ENCODE measurements at places on chromosomes 5 and 9.

- no peak for DNase-seq
These were observed 451 bp downstream of the LPAR1 start for GRCh38 chr9:111037708-111038330.

DNA sequence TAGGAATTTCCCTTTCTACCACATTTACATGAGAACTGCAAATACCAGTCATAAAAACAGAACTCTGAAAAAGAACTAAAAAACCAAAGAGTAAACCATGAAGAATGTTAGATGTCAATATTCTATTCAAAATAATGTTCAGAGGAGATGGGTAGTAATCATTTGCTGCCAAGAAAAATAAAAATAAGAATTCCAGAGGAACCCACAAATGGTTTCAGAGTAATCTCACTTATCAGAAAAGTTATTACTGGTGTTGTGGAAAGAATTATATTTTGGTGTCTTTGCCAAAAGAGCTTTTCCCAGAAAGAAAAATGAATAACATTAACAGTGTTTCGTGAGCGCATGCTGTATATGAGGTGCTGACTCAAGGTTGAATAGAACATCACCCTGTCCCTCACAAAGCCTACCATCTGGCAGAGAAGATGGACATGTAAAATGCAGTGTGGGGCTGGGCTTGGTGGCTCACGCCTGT, 35.6 kb downstream of the GPR21 start:
- DNase-seq = no peak

DNA sequence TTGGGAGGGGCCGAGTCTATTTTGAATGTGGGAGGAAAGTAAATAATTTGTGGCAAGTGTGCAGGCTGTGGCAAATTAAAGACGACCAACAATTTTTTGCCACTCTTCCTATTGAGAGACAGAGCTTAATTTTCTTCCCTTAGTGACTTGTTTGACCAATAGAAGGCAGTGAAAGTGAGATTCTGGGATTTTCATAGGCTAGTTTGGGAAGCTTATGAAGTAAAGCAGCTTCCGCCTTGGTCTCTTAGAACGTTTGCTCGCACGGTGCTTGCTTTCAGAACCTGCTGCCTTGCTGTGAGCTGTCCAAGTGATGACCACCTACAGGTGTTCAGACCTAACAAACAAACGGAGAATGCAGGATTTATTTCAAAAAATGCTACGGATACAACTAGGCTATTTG, 6.7 kb upstream of the OR1N2 start:
- DNase-seq = no peak

DNA sequence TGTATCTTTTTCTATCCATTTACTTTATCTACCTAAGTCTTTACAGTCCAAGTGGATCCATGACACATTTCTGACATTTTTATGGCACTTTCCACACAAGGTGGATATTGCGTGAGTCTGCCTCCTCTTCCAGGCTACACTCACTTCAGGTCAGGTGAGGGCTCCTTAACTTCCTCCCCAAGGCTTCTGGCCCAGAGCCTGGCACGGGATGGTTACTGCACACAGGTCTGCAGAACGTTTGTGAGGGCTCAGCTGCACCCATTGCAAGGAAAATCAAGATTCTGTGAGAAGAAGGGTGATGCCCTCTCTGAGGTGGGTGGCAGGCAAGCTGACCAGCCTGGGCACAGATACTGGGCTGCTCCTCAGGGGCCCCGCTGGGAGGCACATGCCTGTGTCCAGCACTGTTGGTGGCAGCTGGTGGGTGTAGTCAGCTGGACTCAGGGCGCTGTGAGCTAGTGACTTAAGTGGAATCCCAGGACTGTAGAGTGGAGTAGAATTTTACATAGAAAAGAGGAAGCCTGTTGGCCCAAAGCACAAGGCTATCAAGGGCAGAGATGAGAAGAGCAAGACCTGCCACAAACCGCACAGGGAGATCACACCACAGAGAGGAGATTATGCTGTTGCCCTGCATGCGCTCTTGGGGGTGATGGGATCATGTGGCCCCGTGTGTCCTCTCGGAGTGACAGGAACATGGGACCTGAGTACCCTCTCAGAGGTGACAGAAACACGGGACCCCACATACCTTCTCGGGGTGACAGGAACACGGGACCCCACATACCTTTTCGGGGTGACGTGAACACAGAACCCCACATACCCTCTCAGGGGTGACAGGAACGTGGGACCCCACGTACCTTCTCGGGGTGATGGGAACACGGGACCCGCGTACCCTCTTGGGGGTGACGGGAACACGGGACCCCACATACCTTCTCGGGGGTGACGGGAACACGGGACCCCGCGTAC, 21.3 kb downstream of the AHRR start:
- DNase-seq = no peak

- DNase-seq = no peak
These were observed 139.3 kb downstream of the RAPGEF6 start for GRCh38 chr5:131495536-131496399.

GRCh38 chr5:40223884-40224402, 455.8 kb upstream of the PTGER4 start:
- DNase-seq = peak; percentile 65

DNA sequence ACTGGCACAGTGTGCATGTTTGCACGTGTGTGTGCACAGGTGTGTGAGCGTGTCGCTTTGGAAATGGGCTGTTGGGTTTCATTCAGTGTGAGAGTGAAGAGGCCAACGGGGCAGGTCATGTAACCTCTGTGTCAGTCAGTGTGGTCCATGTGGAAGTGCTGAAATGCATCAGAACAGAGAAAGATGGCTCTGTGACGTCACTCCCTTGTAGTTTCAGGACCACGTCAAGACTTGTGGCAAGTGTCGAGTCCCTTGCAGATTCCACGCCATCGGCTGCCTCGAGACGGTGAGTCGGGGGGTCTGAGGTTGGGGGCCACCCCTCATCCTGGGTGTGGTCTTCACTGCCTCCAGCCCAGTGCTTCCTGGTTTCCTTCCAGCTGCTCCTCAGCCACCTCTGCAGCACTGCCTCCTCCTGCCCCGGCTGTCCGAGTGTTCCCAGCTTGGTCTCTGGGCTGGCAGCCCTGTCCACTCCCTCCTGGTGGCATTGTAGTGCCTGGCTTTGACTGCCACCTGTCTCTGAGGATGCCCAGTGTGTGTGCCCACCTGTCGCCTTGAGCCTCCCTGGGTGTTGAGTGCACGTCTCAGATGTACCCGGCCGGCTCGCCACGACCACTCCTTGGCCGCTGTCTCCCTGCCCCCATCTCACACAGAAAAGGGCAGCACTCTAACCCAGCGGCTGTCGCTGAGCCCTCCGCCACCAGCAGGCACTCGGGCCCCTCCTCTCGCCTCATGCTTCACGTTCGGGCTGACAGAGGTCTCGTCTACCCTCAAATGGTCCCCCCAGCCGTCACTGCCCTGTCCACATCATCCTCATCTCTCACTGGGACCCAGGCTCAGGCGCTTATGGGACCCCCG, 28.0 kb downstream of the FBXW5 start:
- DNase-seq = no peak

- DNase-seq = no peak
These were observed 155.9 kb downstream of the TTLL11 start for GRCh38 chr9:121937240-121937639.

DNA sequence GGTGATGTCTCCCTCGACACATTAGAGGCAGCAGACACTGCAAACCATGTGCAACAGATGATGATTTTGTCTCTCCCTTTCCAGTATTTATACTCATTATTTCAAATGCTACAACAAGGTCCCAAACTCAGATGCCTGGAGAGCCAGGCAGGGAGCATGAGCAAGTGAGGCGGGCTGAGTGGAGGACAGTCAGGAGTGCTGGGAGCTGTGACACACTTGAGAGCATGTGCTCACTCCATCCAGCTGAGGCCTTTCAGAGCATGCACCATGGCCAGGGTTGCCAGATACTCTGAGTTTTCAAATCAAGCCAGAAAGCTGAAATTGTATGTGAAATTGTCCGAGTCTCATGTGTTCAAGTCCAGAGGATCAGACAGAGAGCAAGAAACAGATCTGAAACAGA, 55.8 kb upstream of the SLC2A8 start:
- DNase-seq = no peak

GRCh38 chr9:27150746-27151406, 41.9 kb downstream of the TEK start:
- no peak for DNase-seq

- no peak for DNase-seq
These were observed 32.0 kb upstream of the HSD17B3 start for GRCh38 chr9:96333958-96334357.

DNA sequence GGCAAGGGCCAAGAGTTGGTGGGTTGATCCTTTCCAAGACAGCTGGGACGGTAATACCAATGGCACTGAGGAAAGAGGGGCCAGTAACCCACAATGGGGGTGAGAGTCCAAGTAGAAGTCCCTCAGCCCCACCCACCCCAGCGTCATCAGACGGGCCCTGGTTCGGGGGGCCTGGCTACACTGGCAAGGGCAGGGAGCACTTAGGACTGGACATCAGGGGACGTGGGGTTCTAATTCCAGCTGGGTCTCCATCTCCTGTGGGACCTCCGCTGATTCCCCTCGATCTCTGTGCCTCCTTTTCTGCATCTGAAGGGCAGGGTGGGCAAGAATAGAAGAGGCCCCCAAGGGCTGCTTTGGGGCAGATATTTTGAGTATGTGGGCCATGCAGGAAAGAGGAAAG, 53.5 kb upstream of the FCN1 start:
- no peak for DNase-seq

- no peak for DNase-seq
These were observed 133.2 kb upstream of the PANK3 start for GRCh38 chr5:168712280-168712924.

DNA sequence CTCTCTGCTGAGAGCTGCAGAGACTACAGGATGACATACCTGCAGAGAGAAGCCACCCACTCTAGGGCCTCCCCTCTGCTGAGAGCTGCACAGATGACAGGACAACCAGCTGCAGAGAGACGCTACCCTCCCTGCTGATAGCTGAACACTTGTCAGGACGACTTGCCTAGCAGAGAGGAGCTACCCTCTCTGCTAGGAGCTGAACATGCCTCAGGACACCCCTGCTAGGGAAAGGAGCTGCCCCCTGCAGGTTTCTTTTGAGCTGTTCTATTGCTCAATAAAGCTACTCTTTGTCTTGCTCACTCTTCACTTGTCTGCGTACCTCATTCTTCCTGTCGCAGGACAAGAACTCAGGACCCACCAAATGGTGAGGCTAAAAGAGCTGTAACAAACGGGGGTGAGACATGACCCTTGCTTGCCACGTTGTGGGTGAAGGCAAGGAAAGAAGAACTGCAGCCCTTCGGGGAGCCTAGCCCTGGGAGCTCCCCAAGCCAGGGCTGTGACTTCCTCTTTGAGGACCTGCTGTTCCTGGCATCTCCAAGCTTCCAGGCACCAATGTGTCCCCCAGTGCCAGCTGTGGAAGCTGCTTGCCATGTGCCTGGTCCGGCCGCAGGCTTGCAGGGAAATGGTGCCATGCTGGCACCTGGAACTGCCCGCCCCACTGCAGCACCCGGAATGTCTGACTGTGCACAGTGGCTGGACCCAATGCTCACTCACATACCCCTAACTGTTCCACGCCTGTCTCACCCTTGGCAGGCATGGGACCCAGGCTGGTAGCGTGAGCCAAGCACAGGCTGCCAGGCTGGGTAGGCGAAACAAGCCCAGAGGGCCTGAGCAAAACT, 5.1 kb upstream of the TESK1 start:
- peak; percentile 20 for DNase-seq

- DNase-seq = no peak
These were observed 393.5 kb downstream of the BRINP1 start for GRCh38 chr9:118975736-118976135.

DNA sequence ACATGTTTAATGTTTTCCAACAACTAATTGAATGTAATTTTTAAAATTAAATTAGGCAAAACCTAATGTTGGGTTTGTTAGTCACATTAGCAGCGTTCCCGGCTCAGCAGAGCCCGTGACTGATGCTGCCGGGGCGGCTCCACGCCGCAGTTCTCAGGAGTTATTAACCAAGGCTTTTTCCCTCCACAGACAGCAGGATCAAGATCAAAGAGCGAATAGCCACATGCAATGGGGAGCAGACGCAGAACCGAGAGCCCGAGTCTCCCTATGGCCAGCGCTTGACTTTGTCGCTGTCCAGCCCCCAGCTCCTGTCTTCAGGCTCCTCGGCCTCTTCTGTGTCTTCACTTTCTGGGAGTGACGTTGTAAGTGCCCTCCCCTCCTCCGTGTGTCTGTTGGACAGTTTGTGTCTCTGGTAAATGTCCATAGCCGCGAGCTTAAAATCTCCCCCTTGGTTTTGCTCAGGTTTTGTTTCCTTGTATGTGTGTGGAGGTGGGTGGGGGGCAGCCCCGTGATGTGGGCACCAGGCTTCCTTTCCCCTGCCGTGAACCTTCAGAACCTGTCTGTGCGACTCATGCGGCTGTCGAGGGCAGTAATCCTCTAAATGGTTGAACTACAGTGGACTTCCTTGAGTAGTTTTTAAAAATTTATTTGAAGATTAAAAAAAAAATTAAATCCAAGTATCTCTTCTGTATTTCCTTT, 37.1 kb downstream of the TENT4A start:
- DNase-seq = no peak

GRCh38 chr5:144313147-144313726, 142.6 kb downstream of the KCTD16 start:
- DNase-seq = no peak

GRCh38 chr5:107228226-107228625, 442.5 kb downstream of the EFNA5 start:
- no peak for DNase-seq

DNA sequence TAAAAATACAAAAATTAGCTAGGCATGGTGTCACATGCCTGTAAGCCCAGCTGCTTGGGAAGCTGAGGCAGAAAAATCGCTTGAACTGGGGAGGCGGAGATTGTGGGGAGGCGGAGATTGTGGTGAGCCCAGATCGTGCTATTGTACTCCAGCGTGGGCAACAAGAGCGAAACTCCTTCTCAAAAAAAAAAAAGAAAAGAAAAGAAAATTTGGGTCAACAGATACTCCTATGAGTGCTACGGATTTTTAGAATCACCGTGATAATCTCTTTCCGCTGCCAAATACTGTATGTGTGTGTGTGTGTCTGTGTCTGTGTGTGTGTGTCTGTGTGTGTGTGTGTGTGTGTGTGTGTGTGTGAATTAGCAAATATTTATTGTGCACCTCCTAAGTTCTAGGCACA, 64.4 kb downstream of the ARRDC3 start:
- peak; percentile 61 for DNase-seq

DNA sequence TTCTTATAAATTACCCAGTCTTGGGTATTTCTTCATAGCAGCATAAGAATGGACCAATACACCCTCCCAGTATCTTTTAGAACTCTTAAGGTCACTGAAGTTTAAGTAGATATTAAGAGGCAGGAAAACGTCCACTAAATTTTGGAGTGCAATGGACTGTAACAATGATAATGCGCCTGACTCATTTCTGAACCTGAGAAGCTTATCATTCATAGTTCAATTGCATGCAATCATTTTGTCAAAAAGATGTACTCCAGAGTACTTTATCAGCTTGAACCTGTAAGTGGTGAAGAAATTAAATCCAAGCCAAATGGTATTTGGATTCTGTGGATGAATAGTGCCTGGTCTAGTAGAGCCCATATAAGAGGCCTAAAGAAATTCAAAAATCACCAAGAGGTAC, 196.5 kb upstream of the CDH9 start:
- DNase-seq = no peak

GRCh38 chr9:75054368-75055001, 26.4 kb upstream of the CARNMT1 start:
- DNase-seq = no peak

- no peak for DNase-seq
These were observed 55.9 kb downstream of the ADRB2 start for GRCh38 chr5:148882332-148882731.

- DNase-seq = no peak
These were observed 93.5 kb downstream of the PPP2R2B start for GRCh38 chr5:146785065-146785464.

- no peak for DNase-seq
These were observed 29.4 kb downstream of the DBH start for GRCh38 chr9:133665535-133665934.

- no peak for DNase-seq
These were observed 292.4 kb downstream of the ZNF608 start for GRCh38 chr5:124454081-124454480.

All from activated CD8-positive, alpha-beta T cell treated with anti-CD3 and anti-CD28 coated beads for 36 hours (primary cell).